ACHN (cell line): ENCODE measurements at places on chromosomes 2 and 18.
A peak's percentile ranks its signal among the peaks of the same experiment; 100 is the strongest.

DNA sequence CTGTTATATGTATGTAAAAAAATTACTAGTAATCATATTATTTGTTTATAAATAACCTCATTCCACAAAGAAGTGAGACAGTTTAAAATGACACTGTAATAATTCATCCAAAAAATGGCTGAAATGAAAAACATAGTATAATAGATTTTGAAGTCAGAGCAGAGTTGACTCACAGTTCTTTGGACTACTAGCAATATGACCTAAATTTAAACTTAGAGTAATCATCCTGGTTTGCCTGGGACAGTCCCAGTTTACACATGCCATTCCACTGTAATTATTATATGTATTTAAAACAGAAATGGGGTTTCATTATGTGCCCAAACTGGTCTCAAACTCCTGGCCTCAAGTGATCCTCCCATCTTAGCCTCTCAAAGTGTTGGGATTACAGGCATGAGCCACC lies 48.3 kb downstream of the CCDC88A start:
- no peak for DNase-seq

DNA sequence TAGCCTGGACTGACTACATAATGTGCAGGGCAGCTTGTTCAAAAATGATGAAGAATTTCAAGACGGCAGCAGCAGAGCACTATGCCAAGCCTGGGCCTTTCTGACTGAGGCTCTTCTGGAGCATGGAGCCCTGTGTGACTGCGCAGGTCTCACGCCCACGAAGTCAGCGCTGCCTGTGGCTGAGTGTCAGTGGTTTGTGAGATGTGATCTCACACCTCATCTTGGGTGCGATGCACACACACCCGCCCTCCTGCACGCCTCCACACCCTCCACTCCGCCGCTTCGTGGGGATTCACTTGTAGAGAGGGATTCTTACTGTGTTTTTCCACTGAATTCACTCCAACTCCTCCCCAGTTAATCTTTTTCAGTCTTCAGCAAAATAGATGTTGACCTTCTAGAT lies 103.9 kb downstream of the VIT start:
- no peak for DNase-seq

DNA sequence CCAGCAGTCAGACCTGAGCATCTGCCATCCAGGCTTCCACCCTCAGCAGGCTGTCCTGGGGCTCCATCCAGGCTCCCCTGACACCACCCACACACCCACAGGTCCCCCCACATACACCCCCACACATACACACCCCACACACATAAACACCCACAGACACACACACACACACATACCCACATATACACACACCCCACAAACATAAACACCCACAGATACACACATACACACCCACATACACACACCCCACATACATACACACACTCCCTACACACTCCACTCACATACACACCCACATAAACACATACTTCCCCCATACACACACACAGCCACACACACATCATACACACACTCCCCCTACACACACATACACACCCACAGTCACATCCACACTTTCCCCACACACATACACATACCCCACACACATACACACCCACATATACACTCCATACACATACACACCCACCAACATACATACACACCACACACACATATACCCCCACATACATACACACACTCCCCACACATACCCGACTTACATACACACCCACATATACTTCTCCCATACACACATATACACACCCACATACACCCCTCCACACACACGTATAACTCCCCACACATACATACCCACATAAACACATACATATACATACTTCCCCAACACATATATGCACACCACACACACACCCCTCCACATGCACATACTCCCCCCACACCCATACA lies 183.3 kb upstream of the ETAA1 start:
- DNase-seq, result no peak

DNA sequence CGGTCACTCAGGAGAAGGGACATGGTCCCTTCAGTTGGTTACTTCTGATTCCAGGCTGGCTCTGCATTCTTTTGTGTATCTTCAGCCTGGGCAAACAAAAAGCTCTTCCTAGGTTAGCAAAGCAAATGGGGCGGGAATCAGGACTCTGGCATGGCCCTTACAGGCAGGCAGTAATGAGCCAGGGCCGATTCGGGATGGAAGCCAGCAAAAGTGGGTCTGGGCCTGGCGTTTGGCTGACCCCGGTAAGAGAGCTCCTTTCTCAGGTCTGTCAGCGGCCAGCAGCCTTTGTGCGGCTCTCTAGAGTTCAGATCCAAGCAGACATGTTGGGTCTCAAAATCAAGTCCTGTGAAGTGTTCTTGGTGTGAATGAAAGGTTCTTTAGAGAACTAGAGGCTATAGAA lies 81.5 kb upstream of the EML6 start:
- no peak for DNase-seq

GRCh38 chr2:238127165-238128060 lies 11.1 kb upstream of the KLHL30 start:
- DNase-seq, result no peak

DNA sequence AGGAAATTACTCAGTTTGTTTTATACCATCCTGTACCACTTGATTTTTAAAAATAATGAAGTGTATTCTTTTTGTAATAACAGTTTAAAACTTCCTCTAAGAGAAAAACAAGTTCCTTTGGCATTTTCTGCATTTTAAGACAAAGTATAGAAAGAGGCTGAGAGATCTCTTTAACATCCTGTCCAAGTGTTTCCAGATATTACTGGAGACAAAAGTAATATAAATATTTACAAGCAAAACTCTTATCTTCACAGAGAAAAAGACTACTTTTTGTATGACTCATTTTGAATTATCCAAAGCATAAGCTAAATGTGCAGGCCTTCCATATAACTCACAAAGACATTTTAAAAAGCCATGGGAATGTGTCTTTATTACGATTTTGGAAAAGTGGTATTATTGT lies 221.1 kb downstream of the RDH14 start:
- no peak for DNase-seq

- DNase-seq, result no peak
These were observed 601.7 kb downstream of the NR4A2 start for GRCh38 chr2:155730804-155731203.

- peak; percentile 74 for DNase-seq
These were observed 25.1 kb upstream of the TMEM182 start for GRCh38 chr2:102736410-102737409.

- DNase-seq, result no peak
These were observed 55.6 kb downstream of the CYP26B1 start for GRCh38 chr2:72092111-72092510.

DNA sequence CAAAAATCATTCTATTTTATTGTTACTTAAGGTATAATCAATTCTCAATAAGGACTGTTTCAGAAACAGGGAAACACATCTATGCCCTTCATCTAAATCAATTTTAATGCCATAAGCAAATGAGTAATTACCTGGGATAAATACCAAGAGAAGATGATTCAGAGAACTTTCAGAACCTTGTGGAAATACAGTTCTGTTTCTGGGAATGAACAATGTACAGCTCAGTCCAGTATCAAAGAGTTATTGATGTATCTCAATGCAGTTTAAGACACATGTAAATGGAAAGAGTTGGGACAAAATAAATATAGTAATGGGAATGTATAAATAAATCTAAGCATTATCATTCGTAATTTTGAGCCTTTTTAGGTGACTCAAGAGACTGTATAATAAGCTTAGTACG lies 60.1 kb downstream of the PTPN2 start:
- no peak for DNase-seq

DNA sequence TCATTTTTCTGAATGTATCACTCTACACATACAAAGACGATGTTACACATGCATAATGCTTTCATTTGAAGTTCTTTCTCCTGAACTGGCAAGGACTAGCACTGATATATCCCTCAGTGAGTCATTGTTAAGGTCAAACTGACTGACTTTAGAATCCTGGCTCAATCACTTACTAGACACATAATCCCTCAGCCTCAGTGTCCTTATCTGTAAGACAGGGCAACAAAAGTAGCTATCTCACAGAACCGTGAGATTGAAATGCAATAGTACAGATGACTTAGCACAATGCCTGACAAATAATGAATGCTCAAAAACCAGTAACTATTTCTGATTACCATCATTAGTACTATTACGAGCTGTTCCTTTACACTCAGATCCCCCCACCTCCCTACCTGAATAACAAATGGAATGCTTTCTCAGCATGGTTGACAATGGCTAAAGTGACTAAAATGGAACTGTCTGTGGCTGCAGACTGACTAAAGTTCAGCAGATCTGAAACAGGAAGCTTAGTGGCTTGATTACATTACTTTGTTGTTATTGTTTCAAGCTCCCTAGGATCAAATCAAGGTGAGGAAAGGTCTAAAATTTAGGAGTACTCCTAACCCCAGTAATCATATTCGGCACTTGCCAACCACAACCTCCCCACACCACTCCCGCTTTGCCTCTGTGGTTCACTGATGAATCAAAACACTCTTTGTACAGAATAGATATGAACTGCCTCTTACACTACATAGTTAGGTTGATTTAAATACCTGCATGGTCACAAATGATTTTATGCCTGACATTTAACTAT lies 35.8 kb upstream of the CACNB4 start:
- DNase-seq, result peak; percentile 44

GRCh38 chr2:234493796-234494195 lies 3.1 kb downstream of the ARL4C start:
- DNase-seq, result no peak

- no peak for DNase-seq
These were observed 48.8 kb downstream of the SPP2 start for GRCh38 chr2:234099266-234099665.

GRCh38 chr2:130768191-130768855 lies 13.0 kb downstream of the AMER3 start:
- no peak for DNase-seq

DNA sequence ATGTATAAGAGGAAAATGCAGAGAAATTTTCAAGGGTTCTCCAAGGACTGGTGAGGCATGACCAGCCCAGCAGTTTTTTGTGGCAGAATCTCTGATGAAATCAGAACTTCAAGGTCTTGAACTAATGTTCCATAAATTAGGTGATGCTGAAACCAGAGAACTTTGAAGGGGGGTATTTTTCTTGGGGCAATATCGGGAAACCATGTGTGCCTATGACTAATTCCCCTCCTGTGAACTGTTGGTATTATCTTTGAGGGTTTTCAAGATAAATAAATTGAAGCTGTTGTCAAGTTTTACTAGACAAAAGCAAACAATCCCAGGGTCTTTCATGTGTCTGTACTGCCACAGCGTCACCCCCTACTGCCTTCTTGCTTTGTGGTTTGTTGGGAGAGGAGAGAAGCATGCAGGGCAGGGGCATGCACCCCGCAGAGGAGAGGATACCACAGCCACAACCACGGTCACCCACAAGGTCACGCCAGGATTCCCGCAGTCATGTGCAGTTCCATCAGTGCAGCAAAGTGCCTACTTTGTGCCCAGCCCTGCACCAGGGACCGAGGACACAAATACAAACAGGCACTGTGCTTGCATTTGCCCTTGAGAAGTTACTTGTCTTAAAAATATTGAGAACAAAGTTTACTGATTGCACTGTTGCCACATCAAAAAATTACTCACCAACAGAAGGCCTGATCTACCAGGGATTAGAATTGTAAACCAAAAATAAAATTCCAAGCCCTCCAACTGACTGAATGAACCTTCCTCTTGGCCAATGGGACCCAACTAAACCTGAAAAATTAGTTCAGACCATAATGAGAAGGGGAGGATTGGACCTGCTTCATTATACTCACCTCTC lies 413.3 kb upstream of the TRIB2 start:
- DNase-seq, result no peak

DNA sequence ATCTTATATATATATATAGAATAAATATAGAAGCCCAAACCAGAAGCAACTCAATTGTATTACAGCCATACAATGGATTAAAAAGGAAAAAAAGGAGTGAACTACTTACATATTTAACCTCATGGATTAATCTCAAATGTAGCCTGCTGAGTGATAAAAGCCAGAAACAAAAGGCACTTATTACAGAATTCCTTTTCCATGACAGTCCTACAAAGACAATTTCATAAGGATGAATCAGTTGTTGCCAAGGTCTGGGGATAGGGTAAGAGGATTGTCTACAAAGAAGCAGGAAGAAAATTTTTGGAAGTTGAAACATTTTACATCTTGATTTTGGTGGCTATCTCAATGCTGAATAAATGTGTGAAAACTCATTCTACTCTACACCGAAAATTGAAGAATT lies 103.9 kb upstream of the DCC start:
- DNase-seq, result no peak

- no peak for DNase-seq
These were observed 370.3 kb downstream of the MEIS1 start for GRCh38 chr2:66805016-66805865.

DNA sequence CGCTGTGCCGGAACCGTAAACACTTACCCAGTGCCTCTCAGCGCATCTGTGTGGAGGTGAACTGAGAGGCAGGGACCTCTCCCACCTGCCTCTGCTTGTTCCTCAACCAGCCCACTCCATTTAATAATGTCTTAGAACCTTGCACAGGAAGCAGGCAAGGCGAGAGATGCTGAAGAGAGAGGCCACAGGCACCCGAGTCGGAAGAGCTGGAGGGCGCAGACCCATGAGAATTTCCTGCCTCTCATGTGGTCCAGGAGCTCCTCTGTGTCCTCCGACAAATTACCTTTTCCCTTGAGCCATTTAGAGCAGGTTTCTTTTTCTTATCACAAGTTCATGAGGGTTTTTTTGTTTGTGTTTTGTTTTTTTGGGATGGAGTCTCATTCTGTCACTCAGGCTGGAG lies 4.9 kb upstream of the RFX8 start:
- DNase-seq, result no peak

DNA sequence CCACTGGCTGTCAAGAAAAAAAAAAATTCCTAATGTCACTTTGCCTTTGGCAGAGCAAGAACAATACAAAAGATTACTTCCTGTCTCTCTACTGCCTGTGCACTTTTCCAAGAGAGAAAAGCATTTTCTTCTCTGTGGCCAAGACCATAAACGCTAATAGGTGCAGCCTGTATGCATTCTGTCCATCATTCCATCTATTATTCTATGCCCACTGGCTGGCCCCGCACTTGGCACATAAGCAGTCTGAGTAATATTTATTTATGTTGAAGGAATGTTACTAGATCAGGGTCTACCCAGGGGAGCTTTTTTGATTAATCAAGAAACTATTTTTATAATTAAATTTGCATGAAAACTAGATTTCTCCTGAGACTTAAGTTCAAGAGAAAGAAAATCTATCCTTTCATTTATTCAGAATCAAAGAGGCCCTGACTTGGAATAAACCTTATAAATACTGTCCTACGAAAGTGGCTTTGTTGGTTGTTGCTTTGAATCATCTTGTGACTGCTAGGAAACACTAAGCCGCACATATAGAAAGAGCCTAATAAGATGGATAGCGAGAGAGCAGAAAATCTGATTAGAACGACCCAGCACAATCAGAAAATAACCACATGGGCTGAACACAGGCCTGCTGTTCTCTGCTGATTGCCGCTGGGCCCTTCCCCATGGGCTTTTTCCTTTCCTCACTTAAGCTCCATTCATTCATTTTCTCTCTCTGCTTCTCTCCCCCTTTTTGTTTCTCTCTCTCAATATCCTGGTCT lies 59.4 kb downstream of the MMADHC start:
- no peak for DNase-seq

GRCh38 chr18:61655630-61656029 lies 237.2 kb downstream of the RNF152 start:
- DNase-seq, result no peak

GRCh38 chr2:219279916-219280516 lies 850 bp downstream of the DNAJB2 start:
- no peak for DNase-seq

- no peak for DNase-seq
These were observed 105.9 kb upstream of the TGFA start for GRCh38 chr2:70659551-70659950.
